ENCODE measurements at places on chromosomes 6 and 20.

GRCh38 chr6:51323056-51323455 is 504.4 kb downstream of the TFAP2B start:
- no peak for DNase-seq

- no peak for DNase-seq
These were observed 176.9 kb downstream of the DTNBP1 start for GRCh38 chr6:15485936-15486335.

- DNase-seq = no peak
These were observed 3.2 kb upstream of the ZMYND8 start for GRCh38 chr20:47359530-47360296.

- DNase-seq = peak; percentile 58
These were observed 55.0 kb downstream of the TRIM38 start for GRCh38 chr6:26017632-26017966.

- DNase-seq = no peak
These were observed 682.8 kb downstream of the TFAP2A start for GRCh38 chr6:9732056-9732455.

DNA sequence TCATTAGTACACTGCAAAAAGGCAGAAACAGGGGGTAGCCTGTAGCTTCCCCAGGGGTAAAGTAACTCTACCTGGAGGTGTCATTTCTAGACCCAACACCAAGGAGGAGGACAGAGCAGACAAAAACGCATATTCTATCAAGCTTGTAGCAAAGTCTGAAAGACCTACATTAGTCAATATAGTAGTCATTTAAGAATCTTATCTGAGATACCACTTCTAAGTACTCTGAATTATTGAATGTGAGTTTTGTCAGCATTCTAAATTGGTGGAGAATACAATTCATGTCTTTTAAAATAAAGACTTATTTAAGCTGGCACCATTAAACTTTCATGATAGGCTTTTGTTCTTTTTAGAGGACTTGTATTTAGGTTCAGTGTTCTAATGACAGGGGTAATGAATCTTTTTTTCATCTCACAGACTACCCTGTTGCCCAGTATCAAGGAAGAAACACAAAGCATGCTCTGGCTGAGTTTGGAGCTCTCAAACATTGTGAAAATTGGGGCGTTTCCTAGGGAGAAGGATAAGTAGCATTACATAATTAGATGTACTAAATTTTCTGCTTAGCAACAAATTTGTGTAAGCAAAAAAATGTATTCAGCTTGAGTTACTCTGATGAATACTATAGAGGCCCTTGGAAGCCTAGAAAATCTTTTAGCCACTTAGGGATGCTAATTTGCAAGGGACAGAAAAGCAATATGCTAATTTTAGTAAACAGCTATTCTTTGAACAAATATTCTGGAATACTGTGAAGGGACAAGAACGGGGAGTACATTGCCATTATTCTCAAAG is 255.4 kb upstream of the HSF2 start:
- DNase-seq = no peak

GRCh38 chr6:147525519-147526209 is 17.2 kb downstream of the SAMD5 start:
- DNase-seq = no peak

- DNase-seq = no peak
These were observed 114.6 kb downstream of the LCA5 start for GRCh38 chr6:79422666-79423065.

- DNase-seq = no peak
These were observed 29.9 kb downstream of the MKKS start for GRCh38 chr20:10404023-10404628.

DNA sequence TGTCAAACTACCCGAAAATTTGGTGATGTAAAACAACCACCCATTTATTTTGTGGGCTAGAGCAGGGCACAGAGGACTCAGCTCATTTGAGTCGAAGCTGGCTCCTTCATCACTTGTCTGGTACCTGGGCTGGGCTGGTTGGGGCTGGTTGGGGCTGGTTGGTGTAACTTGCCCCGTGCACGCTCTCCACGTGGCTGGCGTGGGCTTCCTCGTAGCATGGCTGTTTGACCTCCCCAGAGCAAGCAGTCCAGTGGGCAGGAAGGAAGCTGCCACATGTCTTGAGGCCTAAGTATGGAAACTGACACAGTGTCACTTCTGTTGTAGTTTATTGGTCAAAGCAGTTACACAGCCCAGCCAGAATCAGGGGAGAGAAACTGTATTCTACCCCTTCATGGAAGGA is 27.1 kb downstream of the BCAS4 start:
- no peak for DNase-seq

DNA sequence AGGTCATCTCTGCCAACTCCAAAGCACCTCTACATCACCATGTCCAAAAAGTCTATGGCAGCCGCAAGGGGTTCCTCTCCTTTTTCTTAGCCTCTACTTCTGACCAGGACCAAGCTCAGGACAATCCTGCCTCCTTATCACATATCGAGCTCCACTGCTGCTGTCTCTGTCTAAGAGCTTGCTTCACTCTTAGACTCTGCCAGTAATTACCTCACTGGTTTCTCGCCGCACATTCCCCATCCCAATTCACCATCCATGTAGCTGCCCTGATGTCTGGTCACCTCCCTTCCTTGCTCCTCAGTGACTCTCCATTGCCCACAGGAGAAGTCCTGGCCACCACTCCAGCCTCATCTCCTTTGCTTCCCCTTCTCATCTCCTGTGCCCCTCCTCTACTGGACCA is 24.1 kb upstream of the PI16 start:
- DNase-seq = no peak

- peak; percentile 73 for DNase-seq
These were observed 43.3 kb downstream of the SLC2A10 start for GRCh38 chr20:46752728-46753127.

DNA sequence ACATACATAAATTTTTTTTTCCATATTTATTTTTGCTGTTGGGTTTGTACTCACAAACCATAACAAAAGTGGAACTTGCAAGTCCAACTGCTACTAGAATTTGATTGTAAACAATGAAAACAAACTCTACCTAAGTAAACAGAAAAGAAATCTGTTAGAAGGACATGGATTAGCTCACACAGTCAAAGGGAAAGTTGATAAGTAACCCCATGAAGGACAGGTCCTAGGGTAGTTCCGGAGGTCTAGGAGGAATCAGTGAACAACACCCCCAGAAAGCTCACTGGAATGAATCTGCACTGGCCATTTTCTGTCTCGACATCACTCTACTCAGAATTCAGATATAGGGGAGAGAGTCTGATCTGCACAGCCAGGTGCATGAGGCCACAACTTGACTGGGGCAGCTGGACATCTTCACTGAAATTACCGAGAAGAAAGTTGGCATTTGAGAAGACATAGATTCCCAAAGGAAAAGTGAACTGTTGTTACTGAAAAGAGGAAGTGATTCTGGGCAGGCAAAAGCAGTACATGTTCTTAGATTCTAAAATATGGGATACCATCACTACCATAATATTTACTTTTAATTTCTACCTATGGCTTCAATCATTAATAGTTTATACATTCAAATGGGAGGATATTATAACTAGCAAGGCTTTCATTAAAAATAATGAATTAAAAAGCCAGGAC is 76.4 kb downstream of the HMGN3 start:
- no peak for DNase-seq

- peak; percentile 56 for DNase-seq
These were observed 16.2 kb upstream of the FRMD1 start for GRCh38 chr6:168095171-168095691.

GRCh38 chr6:105909106-105909505 is 177.0 kb upstream of the PRDM1 start:
- DNase-seq = no peak

GRCh38 chr6:49563006-49563886 is 12.8 kb downstream of the C6orf141 start:
- no peak for DNase-seq

DNA sequence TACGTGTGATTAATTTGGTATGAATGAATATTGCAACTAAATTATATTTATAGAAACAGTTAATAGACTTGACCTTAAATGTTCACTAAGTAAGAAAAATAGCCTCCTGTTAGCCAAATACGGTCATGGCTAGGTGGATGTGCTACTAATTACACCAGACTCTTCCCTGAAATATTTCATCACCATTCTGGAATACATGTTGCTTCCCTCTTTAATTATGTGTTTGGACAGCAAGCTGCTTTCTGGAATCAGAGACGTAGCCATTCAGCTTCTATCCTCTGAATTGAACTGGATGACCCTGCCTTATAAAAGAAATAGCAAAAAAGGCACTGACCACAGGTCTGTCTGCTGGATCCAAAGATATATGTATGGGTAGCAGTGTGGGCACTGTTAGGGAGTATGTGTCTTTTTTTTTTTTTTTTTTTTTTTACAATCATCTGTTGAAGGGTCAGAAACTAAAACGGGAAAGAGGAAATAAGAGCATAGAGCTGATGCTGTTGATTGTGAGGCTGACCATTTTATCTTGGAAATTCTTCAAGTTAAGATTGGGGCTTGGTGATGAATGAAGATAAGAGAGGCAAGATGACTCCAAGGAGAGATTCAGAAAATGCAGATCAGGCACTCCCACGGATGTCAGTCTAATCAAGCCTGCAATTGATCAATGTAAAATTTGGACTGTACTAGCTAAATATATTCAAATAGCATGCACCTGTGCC is 283.2 kb upstream of the HSF2 start:
- DNase-seq = no peak

DNA sequence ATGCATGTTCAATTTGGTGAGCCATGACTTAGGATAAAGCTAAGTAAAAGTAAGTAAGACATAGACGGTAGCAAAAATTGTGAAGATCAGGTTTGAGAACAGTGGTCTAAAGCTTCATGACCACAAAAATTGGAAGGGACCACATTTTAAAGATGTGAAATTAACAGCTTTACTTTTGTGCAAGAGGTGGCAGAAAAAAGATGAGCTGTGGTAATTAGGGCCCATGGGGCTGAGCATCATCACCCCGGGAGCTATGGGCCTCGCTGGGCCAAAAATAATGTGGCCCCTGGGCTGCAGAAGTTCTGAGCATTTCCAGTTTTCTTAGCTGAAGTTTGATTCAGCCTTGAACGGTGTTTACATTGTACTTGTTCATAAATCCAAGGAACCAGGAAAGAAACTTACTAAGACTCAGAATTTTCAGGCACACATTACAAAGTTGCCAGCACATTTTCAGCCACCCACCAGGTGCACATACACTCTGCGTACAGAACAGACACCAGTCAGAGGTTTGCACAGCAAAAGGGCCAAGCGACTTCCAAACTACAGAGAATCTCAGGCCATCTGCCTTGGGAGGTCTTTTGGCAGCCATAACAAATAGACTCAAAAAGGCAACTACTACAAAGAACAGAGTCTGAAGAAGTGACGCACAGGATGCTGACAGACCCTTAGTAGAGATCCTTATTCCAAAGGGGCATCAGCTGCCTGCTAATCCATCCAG is 57.7 kb downstream of the CSE1L start:
- no peak for DNase-seq

DNA sequence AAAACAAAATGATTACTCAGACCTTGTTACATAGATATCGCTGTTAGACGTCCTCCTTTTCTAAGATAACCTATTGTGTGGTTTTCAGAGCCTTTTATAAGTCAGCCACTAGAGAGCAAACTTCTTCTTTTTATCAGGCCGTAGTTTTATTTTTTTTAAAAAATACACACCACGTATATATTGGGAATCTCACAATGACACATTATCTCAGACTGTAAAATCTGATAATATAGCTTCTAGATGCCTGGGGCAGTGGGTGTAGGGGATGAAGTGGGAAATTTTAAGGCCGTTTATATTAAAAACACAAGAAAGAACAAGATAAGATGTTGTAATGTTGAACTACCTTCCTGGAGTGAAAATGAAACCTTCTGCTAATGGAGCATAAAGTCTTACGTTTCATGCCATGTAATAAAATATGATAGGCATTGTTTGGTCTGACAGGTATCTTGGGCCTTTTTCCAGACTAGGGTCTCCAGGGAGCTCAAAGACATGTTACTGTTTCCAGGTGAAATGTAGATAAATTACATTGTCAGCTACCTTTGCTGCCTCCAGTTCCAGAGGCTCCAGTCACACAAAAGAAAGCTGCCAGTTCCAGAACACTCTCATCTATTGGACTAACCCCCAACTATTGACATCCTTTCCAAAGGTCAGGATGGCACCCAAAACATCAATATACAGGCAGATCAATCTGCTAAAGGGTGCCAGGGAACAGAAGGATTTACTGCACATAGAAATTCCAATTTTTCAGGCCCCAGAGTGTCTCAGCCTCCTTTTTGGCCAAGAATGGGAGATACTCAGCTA is 130.2 kb upstream of the AKIRIN2 start:
- DNase-seq = peak; percentile 17

- no peak for DNase-seq
These were observed 9.7 kb downstream of the COL12A1 start for GRCh38 chr6:75196081-75196687.

GRCh38 chr6:166562726-166563125 is 23.8 kb downstream of the RAMACL start:
- DNase-seq = no peak

DNA sequence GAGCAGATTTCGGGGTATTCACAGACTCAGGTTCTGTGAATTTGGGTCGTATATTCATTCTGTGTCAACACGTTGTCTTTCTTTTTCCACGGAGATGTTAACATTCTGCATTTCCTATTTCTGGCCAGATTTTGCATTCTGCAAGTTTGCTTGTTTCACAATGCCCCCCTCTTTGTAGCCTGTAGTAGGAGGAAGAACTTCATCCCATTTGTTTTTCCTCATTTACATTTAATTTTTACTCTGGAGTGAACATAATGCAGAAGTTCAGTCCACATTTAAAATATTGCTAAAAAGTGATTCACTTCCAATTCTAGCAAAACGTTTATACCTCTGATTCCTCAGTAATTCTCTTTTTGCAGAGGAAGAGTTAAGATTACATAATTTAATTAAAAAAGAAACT is 12.9 kb downstream of the TAGAP start:
- DNase-seq = no peak

DNA sequence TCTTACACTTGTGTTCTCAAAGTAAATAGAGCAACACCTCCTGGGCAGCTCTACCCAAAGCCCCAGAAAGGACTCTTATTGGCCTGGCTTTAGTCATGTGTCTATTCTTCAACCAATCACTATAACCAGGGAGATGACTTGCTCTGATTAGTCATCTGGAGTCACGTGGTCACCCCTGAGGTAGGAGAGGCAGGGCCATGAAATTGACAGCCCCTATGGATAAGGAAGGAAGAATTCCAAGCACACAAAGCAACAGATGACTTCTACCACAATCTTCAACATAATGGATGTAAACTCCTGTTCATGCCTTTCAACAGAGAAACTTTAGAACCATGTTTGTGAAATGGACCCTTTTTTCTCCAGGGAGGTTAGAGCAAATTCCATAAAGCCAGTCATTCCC is 24.6 kb upstream of the EYA2 start:
- no peak for DNase-seq

GRCh38 chr6:149936743-149937142 is 5.1 kb upstream of the ULBP2 start:
- DNase-seq = no peak

- no peak for DNase-seq
These were observed 356.8 kb downstream of the HDGFL1 start for GRCh38 chr6:22925920-22926789.

Measured in H7 (cell line).